ENCODE measurements at places on chromosomes 4 and X.

GRCh38 chr4:48267574-48267973 lies 2.1 kb downstream of the TEC start:
- DNase-seq, result no peak

GRCh38 chr4:73653695-73654106 lies 33.5 kb upstream of the RASSF6 start:
- peak; percentile 44 for DNase-seq

DNA sequence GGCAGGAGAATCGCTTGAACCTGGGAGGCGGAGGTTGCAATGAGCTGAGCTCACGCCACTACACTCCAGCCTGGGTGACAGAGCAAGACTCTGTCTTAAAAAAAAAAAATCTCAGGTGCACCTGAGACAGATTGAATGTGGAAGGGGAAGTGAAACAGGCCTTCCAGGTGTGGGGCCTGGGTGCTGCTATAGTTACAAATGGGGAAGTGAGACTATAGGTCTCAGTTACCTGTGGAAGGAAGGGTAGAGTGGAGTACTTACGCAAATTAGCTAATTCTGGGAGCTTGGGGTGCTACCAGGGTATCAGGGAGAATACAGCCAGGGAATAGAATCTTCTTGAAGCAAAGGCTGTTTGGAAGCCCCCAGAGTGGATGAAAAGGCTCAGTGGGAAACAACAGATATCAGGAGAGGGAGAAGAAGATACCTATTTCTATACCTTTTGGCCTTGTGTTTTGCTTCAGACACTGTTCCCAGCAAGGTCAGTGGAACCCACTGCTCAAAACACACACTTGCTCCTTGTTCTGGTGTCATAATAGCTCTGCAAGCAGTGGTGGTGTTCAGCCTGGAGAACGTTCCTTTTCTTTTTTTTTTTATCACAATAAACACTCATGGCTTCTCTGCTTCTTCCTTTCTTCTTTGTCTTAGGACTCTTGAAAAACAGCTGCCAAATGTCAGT lies 7.0 kb downstream of the CD38 start:
- DNase-seq, result no peak

GRCh38 chrX:15749642-15750610 lies 11.9 kb downstream of the CA5B start:
- DNase-seq, result no peak

DNA sequence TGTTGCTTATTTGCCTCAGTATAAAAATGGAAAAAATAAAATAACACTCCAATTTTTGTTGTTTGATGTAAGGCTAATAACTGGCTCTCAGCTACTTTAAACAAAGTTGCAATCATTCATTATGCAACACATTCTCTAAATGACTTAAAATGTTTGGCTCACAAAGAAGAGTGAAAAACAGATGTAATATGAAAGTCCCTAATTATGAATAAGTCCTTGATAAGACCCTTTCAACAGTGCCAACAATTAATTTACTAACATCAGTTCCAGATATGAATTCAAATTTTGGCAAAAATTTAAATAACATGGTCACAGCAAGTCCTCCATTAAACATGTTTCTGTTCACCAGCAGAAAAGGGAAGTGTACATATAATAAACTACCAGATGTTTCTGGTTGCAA lies 69.8 kb downstream of the PAPSS1 start:
- DNase-seq, result no peak

DNA sequence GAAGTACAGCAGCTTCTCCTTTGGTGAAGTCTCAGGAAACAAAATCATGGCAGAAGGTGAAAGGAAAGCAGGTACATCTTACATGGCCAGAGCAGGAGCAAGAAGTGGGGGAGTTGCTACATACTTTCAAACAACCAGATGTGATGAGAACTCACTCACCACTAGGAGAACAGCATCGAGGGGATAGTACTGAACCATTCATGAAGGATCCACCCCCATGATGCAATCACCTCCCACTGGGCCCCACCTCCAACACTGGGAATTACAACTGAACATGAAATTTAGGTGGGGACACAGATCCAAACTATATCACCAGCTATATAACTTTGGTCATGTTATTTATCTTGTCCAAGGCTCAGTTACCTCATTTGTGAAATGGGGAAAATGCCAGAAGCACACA lies 159.4 kb downstream of the OPHN1 start:
- no peak for DNase-seq

DNA sequence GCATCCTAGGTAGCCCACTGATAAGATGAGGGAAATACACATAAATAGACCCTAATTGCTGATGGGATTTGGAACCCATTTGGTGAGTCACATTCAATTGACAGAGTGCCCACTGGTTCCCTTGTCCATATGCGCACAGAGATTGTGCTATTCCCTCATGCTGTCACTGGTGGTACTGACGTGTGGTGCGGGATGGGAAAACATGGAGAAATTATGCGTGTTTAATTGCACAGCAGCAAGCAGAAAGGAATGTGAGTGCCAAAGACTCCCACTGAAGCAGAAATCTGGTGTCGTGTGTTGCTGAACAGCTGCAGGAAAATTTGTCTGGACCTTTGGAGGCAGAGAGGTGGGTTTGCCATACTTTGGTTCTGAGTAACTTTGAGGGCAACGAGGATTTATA lies 92.2 kb downstream of the NHSL2 start:
- no peak for DNase-seq

GRCh38 chr4:152307669-152308068 lies 228.2 kb downstream of the FBXW7 start:
- DNase-seq, result no peak

- no peak for DNase-seq
These were observed 145.4 kb downstream of the QDPR start for GRCh38 chr4:17366496-17366895.

- no peak for DNase-seq
These were observed 10.7 kb upstream of the XPNPEP2 start for GRCh38 chrX:129728061-129728460.

GRCh38 chr4:122906859-122907305 lies 15.5 kb downstream of the NUDT6 start:
- DNase-seq, result no peak

DNA sequence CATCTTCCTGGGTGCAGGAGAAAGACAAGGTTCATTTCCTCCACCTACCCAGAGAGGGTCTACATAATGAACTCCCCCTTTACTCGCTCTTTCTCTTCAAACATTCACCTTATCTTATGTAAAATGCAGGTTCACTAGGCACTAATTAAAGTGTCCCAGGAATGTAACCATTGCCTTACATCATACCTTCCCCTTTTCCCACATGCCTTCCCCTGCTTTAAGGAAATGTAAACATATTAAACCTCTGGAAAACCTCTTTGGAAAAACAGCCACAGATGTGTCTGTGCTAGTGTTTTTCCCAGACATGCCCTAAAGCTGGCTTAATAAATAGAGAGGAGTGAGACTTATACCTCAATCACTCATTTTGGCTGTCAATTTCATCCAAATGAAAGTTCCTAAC lies 15.8 kb downstream of the TBC1D9 start:
- no peak for DNase-seq

DNA sequence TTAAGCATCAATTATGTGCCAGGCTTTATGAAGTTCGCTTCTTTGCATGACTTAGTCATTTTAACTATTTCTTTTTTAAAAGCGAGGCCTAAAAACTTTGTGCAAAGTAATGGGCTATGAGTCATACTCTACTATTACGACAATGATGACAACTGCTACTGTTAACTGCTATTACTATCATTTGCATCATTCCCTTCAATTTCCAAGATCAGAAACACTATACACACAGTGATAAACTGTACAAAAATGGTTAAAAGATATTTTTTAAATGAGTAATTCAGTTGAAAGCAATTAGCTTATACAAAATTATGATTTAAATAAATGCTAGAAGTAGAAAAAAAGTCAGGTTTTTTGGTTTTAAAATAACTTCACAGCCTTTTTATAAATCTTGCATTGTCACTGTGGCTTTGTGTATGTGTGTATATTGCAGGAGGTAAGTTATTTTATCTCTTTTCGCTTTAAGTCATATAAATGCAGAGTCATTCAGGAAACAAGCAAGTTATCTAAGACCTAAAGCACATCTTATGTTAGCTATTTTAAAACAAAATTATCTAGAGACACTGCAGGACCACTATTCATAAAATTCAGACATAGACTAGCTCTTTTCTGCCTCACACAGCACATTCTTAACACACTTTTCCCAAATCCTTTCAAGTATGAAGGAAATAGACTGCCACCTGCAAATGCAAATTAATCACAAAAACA lies 18.5 kb upstream of the CXCL3 start:
- peak; percentile 73 for DNase-seq

DNA sequence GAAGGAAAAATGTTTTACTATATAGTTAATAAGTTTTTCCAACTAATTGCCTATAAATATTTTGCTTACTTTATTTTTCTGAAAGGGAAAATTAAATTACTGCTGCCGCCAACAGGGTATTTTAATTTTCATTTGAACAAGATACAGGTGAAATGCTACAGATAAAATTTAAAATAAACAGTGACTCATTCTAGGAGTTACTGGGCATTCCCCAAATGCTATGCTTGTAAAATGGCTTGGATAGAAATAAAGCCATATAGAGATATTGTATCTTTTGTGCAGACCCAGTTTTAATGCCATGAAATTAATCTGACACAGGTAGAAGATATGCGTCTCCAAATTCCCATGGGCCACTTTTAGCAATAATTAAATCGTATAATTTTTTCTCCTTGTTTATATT lies 144.5 kb downstream of the NAP1L3 start:
- no peak for DNase-seq

DNA sequence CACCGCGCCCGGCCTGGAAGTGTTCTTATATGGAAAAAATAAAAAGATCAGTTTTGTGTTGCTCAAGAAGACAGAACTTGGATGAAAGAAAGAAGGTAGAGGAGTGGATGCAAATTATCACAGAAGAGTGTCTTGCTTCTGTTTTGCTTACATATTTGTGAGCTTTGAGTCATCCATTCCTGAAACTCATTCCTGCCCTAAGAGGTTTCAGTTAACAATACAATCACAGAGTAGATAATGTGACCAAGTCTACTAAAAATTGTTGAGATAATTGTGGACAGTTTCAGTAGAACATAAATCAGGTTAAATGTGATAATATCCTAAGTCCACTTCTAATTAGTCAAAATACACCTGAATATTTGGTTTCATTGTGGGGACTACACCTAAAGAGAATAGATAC lies 26.4 kb upstream of the LRCH2 start:
- no peak for DNase-seq

GRCh38 chr4:8290701-8290970 lies 21.1 kb downstream of the HTRA3 start:
- no peak for DNase-seq

DNA sequence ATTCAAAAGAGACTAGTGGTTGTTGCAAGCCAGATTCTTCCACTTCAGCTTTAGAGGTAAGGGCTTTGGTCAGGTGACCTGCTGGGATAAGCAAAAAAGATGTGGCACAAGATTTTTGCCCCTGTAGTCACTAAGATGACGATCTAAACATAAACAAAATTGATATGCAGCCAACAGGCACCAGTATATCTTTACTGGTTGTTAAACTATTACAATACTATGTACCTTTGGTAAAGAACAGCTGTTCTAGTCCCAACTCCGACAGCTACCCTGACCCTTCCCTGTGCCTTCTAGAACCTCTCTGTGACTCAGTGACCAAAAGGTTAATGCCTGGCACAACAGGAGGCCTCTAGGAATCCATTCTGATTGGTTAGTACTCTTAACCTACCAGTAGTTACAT lies 59.6 kb downstream of the MGST2 start:
- DNase-seq, result no peak

GRCh38 chrX:46255046-46255445 lies 290.2 kb downstream of the ZNF674 start:
- no peak for DNase-seq

DNA sequence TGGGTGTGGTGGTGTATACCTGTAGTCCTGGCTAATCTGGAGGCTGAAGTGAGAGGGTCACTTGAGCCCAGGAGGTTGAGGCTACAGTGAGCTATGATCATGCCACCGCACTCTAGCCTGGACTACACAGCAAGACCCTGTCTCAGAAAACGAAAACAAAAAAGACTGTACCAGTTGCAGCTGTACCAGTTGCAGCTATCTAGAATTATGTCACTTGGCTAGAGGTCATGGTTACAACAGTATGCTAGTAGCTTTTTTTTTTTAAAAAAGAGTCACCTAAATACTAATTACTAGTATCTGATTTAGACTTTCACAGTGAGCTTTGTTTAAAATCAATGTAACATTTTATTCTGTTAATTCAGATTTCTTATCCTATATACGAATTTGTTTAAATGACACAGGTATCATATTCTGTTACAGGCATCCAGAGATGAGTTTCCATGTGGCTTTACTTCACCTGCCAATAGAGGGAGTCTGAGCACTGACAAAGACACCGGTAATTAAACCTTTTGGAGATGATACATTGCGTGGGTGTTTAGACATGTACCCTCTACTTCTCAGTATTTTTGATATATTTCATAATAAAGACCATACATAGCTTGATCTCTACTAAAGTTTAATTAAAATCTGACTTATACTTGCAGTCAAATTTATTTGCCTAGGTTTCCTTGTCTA lies 100.2 kb upstream of the IL13RA1 start:
- DNase-seq, result no peak

- DNase-seq, result no peak
These were observed 111.3 kb downstream of the MAGEE1 start for GRCh38 chrX:76538860-76539259.

DNA sequence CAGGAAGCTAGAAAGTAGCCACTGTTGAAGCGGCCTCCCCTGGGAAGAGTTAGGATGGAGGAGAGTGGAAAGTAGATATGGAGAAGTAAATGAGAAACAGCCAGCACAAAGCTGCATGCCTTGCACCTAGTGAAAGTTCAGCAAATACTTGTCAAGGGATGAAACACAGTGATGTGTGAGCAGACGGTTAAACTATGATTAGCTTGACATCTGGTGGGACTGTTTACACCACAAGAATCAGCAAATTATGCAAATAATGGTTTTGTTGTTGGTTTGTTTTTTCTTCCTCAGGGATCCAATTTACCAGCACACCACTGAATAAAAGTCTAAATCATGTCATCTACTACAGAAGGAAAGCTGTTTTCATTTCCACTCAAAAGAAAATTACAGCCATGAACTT lies 87.1 kb downstream of the CORIN start:
- DNase-seq, result no peak

DNA sequence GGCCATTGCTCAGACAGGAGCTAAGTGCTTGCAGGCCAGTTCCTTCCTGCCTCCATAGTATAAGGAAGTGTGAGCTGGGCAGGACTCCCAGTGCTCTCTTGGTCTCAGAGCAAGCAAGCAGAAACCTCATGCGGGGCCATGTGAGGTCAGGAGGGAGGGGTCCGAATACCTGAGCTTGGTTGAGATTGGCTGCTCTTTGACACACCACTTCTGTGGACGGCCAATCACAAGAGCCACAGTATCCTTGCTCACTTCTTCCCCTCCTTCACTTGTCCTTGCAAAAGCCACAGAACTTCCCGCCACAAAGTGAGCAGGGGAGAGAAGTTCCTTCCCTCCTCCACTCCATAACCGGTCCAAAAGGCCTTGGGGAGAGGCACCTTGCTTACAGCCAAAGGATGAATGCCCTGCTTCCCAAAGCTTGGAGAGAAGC lies 56.7 kb downstream of the PRPS1 start:
- peak; percentile 75 for DNase-seq

Data from K562 (cell line).